ENCODE measurements at places on chromosomes 5 and 9. TPM values are rescaled to one million over a fixed set of nuclear protein-coding genes. Genes with fewer than 3 reads are reported as not detected.

DNA sequence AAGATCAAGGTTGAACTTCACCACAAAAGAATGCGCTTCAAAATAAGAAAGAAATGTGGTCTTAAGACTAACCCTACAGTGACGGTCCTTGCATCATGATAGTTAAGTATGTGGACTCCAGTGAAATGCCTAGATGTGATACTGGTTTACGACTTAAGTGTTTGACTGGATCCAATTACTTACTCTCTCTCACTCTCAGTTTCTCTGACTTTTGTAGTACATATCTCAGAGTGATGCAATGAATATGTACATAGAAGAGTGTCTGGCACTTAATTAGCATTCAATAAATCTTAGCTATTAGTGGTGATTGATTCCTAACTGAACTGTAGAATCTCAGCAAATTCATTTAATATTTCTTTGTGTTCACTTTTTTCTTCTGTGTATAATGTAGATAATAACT lies 411.7 kb upstream of the ITGA1 start:
- no peak for DNase-seq

Gene DOCK2
- total RNA-seq, result 10.3 TPM

Gene PCDHB10
- total RNA-seq, result not detected

Gene CCDC69
- total RNA-seq, result 37.7 TPM

DNA sequence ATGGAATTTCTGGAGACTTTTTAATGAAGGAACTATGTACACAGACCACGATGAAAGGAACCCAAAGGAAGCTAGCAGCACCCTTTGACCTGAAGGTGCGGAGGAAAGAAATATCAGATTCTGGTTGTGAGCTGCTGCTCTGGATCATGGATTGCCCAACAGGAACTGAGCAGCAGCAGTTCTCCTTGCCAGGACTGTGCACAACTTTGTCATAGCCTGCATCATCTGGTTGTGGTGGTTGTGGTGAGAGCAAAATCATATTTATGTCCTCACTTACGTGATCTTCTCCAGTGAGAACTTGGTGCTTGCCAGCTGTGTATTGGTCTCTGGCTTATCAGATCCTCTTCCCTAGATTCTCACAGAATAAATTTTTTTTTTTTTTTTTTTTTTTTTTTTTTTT lies 70.7 kb upstream of the LPAR1 start:
- DNase-seq, result no peak

Gene DBH
- not detected for total RNA-seq

DNA sequence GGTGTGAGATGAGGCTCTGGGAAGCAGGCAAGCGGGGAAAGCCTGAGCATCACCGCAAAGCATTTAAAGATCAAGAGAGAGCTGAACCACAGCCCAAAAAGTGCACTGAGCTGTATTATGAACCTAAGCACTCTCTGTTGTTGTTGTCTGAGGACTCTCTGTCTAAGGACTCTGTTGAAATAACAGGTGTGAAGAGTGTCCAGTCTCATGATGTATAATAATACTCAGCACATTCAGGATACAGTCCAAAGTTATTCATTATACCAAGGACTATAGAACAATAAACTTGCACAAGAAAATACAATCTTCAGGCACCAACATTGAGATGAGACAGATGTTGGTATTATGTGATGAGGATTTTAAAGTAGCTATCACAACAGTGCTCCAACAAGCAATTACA lies 71.8 kb upstream of the CTSV start:
- no peak for DNase-seq

GRCh38 chr5:156383510-156384265 lies 56.7 kb downstream of the SGCD start:
- no peak for DNase-seq

- DNase-seq, result no peak
Measured at GRCh38 chr5:173542964-173543363, 73.5 kb downstream of the BOD1 start.

DNA sequence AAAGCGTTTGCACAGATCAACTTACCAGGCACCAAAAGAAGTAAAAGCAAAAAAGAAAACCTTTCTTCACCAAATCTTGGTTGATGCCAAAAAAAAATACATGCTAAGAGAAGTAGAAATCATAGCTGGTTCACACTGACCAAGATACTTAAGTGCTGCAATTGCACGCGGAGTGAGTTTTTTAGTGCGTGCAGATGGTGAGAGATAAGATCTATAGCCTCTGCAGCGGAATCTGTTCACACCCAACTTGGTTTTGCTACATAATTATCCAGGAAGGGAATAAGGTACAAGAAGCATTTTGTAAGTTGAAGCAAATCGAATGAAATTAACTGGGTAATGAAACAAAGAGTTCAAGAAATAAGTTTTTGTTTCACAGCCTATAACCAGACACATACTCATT lies 36.4 kb upstream of the CCDC152 start:
- no peak for DNase-seq

- no peak for DNase-seq
Measured at GRCh38 chr9:96885424-96885823, 31.1 kb upstream of the ZNF782 start.

DNA sequence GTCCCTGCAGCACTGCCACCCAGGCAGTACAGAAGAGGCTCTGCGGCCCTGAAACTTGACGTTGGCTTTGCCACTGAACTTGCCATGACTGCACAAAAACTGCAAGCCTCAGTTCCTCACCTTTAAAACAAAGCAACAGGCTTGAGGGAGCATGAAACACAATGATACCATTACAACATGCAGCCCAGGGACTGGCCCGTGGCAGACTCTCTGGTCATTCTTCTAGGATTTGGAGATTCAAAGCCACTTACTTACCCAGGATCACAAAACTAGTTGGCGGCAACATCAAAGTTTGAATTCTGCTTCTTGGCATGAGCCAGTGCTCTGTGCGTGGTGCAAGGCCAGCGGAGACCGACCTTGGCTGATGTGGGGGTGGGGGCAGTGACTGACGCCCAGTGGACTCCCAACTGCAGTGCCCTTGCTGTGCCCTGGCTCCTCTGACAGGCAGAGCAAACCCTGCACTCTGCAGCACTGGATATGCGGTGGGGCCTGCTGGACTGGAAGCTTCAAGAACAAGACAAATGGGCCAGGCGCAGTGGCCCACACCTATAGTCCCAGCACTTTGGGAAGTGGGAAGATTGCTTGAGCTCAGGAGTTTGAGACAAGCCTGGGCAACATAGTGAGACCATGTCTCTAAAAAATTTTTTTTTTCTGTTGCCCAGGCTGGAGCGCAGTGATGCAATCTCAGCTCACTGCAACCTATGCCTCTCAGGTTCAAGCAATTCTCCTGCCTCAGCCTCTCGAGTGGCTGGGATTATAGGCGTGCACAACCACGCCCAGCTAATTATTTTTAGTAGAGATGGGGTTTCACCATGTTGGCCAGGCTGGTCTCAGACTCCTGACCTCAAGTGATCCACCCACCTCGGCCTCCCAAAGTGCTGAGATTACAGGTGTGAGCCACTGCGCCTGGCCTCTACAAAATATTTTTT lies 18.9 kb downstream of the SQSTM1 start:
- DNase-seq, result no peak

Gene DMRT2
- total RNA-seq, result 1.8 TPM

- peak; percentile 29 for DNase-seq
Measured at GRCh38 chr5:40437452-40437861, 242.3 kb upstream of the PTGER4 start.

Gene MAMDC2
- total RNA-seq, result 40.5 TPM

- DNase-seq, result peak; percentile 80
Measured at GRCh38 chr9:38066914-38067858, 1.8 kb downstream of the SHB start.

Measured in transverse colon (tissue), 4 donors.